H1 (cell line): ENCODE measurements at places on chromosomes 5 and 9.
A peak's percentile ranks its signal among the peaks of the same experiment; 100 is the strongest.

- no peak for DNase-seq
Measured at GRCh38 chr5:155767470-155767869, 559.5 kb upstream of the SGCD start.

GRCh38 chr5:153672347-153673090 lies 182.0 kb downstream of the GRIA1 start:
- no peak for DNase-seq

DNA sequence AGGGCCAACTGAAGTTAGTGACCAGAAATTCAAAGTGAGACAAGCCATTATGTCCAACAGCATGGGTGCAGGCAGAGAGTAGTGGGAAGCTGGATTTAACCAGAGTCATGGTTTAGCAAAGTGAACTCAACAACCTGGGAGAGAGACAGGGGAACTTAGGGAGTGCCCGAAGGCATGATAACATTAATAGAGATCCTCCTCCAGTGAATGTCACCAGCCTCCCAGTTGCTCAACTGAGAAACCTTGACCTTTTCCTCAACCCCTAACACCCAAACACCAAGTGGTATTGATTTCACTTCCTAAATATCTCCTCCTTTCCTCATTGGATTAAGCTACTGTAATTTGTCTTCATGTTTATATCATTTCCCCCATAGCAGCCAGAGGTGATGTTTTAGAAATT lies 42.6 kb downstream of the HMGCS1 start:
- DNase-seq: no peak

DNA sequence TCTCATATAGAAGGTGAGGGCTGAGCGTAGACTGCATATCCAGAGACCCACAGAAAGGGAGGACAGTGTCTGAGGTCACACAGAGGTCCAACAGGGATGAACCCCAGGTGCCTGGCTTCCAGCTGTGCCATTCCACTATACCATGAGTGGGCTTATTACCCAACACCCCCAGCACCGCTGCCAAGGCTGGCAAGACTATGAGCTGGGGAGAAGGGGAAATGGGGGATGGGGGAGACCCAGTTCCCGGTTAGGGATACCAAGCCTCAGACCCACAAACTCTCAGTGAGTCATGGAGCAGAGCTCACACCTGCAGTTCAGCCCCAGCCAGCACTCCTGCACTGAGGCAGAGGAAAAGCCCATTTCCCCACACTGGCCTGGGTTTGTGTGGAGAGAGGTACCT lies 106.4 kb downstream of the PSD2 start:
- DNase-seq: no peak

DNA sequence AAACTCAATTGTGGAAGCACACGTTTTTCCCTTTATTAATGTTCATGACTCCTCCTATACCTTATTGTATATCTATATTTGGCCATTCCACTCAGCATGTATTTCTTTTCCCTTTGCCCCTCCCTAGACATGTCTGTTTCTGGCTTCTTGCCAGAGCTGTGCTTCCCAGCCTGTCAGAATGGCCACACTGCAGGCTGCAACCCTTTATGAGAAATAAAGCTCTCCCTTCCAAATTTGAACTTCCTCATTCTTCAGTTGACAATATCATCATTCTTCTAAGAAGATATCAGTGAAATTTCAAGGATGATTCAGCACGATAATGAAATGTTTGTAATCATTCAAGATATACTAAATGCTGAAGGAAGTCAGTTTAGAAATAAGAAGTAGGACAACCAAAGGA lies 107.6 kb upstream of the PRSS3 start:
- no peak for DNase-seq

DNA sequence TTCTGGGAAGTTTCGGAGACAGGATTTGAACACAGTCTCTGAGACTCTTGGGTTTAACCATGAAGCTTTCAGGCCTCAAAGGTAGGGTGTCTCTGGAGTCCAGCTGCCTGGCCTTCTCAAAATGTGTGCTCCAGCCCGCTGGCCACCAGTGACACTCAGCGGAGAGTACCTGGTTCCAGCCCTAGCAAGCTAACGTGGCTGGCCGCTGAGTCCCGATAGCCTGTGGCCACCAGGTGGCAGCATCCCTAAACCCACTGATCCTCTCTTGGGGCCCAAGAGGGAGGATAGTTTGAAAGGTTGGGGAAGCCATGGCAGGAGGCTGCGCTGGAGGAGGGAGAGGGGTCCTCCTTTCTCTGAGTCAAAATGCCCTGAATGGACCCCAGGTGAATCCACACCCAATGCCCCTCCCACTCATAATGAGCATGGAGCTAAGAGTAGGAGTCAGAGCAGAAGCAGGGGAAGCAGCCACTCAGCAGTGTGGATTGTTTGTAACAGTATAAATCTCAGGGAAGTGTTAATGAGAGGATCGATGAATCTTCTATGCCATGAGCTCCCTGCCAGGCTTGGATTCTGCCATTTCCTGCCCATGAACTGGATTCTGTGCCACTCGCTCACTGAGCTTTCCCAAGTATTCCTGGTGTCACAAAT lies 5.4 kb upstream of the TIFAB start:
- peak; percentile 25 for DNase-seq

- DNase-seq: no peak
Measured at GRCh38 chr9:134424818-134425217, 98.6 kb downstream of the RXRA start.

- no peak for DNase-seq
Measured at GRCh38 chr5:27316271-27316650, 277.9 kb upstream of the CDH9 start.

DNA sequence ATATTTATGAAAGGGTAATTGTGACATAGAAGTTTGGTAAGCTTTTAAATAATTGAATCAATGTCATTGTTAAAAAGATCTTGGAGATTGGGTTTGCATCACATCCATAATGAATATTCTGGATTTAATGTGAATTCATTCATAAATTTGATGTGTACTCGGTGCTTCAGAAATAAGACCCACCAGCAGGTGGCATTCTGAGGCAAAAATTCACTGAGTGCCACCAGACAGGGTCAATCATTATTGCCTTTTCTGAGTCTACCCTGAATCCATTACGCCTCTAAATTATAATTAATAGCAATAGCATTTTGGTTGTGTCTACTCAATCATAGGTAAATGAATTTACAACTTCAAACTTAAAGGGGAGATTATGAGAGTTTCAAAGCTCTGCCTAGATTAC lies 1.0 kb downstream of the TRPC7 start:
- DNase-seq: no peak

GRCh38 chr5:67983251-67984110 lies 232.1 kb upstream of the PIK3R1 start:
- DNase-seq: no peak

GRCh38 chr5:82918311-82919031 lies 158.7 kb downstream of the TMEM167A start:
- DNase-seq: no peak

DNA sequence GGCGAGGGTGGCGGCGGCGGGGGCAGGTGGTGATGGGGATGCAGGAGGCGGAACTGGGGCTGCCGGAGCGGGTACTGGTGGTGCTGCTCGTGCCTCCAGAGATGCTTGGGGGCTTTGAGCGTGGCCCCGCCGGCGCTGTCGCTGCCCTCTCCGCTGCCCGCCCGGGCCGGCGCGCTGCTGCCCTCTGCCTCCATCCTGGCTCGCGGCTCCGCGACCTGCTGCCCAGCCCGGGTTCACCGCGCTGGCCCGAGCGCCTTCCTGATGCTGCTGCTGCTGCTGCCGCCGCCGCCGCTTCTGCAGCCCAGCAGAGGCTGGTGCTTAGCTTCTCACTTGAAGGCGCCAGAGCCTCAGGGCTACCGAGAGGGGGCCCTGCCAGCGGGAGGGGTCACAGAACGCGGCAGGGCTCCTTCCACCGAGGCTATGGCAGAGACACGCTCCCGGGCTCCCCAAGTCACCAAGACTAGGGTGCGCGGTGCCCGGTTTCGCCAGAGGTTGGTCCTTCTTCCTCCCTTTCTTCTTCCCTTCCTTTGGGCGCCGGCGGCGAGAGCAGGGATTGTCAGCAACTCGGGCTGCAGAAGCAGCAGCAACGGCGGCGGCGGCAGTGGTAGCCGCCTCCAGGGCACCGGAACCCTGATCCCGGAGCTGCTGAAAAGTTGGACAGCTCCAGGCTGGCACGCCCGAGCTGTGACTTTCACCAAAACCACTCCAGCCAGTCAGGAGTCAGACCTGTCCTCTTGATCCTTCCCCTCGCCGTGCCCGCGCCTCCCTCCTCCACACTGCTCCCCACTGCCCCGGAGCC lies at the start of gene PDE4D:
Gene PDE4D, minus strand, starts transcription at position 298 of the 799 bp plus-strand sequence.
- peak; percentile 85 for DNase-seq

GRCh38 chr9:34510497-34511468 lies 12.0 kb downstream of the ENHO start:
- no peak for DNase-seq

- no peak for DNase-seq
Measured at GRCh38 chr9:94934816-94935328, 208.4 kb downstream of the AOPEP start.

DNA sequence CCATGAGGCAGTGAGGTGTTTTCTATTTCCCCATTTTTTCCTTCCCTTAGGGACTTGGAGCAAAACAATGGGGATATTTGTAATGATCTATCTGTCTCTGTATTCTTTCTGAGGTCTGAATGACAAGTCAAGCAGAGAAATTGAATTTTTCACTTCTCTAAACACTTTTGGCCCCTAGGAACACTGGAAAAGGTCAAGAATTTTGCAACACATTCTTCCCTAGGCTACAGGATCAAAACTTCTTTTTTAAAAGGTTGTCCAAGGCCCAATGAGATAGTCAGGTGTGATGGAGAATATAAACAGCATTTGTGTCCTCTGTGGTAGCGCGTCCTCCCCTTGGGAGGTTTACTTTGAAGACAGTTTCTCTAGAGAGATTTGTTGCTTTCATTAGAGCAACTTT lies 620.5 kb downstream of the TLR4 start:
- DNase-seq: no peak

DNA sequence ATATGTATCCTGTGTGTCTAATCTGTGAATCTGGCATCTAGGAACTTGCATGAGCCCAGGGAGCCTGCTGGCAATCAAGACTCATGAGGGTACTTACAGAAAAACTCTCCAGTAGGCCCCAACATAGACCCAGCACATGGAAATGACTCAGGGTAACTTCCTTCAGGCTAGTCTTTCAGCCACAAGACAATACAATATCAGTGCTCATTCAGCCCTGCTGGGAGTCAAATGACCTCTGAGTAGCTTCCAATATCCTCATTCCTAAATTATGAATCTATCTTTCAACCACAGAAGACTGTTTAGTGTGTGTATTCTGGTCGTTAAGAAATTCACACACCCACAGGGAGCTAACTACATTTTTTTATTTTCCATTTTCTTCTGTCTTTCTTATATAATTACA lies 1273.0 kb downstream of the EFNA5 start:
- DNase-seq: no peak

GRCh38 chr9:83383034-83383433 lies 155.2 kb downstream of the FRMD3 start:
- DNase-seq: no peak
